ENCODE measurements at places on chromosomes 12 and 14. TPM values are rescaled to one million over a fixed set of nuclear protein-coding genes. Genes with fewer than 3 reads are reported as not detected.
A peak's percentile ranks its signal among the peaks of the same experiment; 100 is the strongest.

DNA sequence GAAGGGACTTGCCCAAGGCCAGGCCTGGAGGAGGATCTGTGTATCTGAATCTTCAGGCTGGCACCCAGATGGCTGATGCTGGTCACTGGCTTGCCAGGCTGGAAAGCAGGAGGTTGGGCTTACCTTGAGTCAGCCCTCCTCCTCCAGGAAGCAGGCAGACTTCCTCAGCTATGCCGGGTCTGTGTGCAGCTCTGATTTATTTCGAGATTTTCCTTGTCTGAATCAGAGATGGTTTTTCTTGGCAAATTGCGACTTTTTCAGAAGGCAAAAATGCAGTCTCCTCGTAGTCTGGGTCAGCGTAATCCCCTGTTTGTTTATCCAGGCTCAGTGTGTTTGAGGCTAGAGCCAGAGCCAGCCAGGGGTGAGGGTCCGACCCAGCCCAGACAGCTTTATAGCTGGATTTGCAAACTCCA, 48.9 kb downstream of the SMOC1 start:
- H3K4me1 ChIP-seq: no peaks in the 10 kb centered on the region
- peaks cover 28% of the 10 kb centered on the region for H3K27me3 ChIP-seq
- no peaks in the 10 kb centered on the region for H3K36me3 ChIP-seq
- H3K4me3 ChIP-seq: no peak overlapping the region
- H3K27ac ChIP-seq: no peak overlapping the region

- no peak for DNase-seq
- no peak overlapping the region for H3K27ac ChIP-seq
- no peaks in the 10 kb centered on the region for H3K4me1 ChIP-seq
- H3K4me3 ChIP-seq: no peak overlapping the region
These were observed 225.7 kb downstream of the TMTC2 start for GRCh38 chr12:82912406-82912805.

DNA sequence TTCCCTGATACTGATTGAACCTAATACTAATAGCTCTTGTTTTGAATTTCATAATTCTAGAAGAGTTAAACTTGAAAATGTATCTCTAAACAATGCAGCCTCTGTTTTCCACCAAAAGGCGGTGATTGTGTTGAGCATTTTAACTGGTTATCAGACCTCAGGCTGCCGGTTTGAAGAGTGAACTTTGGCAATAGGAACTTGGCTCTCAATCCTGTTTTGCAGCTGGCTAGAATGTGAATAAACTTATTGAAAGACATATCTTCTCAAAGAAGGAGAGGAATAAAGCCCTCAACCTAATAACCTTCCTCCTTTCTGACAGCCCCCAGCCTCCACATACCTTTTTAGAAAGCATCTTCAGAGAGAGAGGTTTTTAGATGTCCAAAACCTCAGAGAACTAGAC, 105.4 kb downstream of the SRGAP1 start:
- H3K36me3 ChIP-seq: no peaks in the 10 kb centered on the region
- DNase-seq: no peak
- no peaks in the 10 kb centered on the region for H3K4me1 ChIP-seq
- no peak overlapping the region for H3K27ac ChIP-seq

DNA sequence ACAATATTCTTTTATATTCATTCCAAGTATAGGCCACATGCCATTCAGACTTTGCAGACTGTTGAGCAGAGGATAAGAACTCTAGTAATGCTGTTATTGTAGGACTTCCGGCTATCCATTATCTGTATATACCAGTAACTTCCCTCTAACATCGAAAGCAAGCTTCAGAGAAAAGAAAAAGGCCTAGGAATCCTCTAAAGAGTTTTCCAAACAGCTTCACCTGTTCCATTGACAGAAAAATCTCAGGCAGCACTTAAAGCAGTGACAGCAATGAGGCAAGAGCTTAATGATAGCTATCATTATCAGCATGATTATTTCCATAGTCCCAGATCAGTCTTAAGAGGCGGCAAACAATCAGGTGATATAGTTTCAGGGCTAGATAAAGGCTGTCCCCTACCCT, 1.8 kb downstream of the CPNE8 start:
- no peak overlapping the region for H3K27ac ChIP-seq
- peaks cover 30% of the 10 kb centered on the region for H3K4me1 ChIP-seq
- no peaks in the 10 kb centered on the region for H3K36me3 ChIP-seq
- peak overlapping the region; percentile 86 for H3K4me3 ChIP-seq
- peaks cover 19% of the 10 kb centered on the region for H3K27me3 ChIP-seq
- no peak for DNase-seq

DNA sequence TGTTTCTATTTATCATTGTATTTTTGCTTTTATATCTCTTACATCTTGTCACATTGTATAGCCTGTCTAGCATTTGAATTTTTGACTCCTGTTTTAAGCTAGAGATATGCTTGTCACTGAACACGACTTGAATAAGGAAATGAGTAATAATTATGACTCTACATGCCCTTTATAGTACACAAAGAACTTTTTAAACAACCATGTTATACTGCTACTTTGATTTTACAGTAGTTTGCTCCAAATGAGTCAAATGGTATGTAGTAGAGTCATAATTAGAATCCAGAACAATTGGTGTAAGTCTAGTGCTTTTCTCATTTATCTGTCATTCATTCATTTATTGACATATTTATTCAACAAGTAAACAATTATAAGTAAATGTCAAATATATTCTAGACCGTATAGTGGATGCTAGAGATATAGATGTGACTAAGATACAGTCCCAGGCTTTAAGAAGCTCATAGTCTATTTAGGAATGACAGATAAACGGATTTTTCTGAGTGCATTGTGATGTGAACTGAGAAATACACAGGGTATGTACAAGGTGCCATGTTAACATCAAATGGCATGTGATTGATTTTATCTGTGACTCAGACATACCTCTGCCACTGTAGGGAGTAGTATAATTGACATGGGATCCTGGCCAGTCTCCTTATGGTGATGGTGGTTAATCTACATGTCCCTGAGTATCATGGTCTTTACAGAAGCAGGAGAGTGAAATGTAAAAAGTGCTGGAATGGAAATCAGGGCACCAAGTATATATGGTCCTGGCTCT, 799.7 kb downstream of the DIO2 start:
- DNase-seq: no peak
- no peaks in the 10 kb centered on the region for H3K36me3 ChIP-seq

NOVA1 gene
- not detected for total RNA-seq

CAPZA3 gene
- not detected for total RNA-seq

TAS2R9 gene
- not detected for total RNA-seq

DNA sequence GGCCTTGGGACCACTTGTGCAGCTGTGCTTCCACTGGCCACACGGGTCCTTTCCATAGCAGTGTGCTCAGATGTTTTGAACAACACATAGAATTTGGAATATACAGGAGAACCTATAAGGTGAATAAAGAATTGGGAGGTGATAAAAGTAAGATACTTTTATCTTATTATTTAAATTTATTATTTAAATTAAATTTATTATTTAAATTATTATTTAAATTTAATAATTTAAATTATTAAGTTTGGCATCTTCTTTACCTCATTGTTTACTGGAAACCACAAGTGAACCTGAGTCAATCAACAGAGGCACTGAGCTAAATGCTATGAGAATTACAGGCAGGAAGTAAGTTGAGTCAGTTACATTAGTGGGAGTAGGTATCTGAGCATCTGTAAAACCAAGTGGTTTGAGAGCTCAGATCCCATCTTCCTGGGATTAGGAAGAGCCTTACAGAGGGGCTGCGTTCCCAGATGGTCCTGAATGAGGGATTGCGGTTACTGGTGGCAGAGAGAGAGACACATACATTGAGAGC, 103.1 kb downstream of the ESR2 start:
- no peak overlapping the region for H3K4me3 ChIP-seq
- no peak for DNase-seq
- H3K36me3 ChIP-seq: peaks cover 54% of the 10 kb centered on the region
- no peak overlapping the region for H3K27ac ChIP-seq

TMEM63C gene
- total RNA-seq: 1.5 TPM

MAX gene
- 135 TPM for total RNA-seq

KRT82 gene
- total RNA-seq: not detected

TPPP2 gene
- not detected for total RNA-seq

DNA sequence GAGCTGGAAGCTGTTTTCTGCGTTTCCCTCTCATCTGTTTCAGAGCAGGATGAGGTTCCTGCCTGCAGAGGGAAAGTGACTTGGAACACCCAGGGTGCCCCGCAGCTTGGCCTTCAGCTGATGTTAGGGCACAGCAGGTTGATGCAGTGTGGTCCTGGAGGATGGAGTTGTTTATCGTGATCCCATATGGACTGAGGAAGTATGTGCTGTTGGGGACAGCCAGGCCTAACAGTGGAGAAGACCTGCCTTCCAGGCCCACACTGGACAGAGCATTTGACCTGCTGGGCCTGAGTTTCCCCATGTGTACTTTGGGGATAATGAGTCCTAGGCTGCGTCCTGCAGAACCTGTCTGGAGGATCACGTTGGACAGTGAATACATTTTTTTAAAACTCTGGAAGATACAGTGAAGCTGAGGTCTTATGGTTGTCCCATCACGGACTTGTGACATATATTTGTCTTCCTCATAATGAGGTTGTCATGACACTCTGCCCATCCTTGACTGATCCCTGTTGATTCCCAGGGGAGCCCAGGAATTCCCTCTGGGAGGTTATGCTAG, 12.8 kb downstream of the SERPINA1 start:
- no peak for DNase-seq
- H3K4me1 ChIP-seq: peaks cover 2% of the 10 kb centered on the region
- no peak overlapping the region for H3K27ac ChIP-seq
- peaks cover 4% of the 10 kb centered on the region for H3K27me3 ChIP-seq
- H3K4me3 ChIP-seq: no peak overlapping the region

DNA sequence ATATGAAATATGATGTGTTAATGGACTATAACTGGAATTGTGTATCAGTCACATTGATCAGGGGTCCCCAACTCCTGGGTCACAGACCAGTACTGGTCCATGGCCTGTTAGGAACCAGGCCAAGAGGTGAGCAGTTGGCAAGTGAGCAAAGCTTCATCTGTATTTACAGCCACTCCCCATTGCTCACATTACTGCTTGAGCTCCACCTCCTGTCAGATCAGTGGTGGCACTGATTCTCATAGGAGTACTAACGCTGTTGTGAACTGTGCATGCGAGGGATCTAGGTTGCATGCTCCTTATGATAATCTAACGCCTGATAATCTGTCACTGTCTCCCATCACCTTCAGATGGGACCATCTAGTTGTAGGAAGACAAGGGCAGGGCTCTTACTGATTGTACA, 72.3 kb downstream of the CDK17 start:
- no peak overlapping the region for H3K27ac ChIP-seq
- H3K27me3 ChIP-seq: no peaks in the 10 kb centered on the region
- DNase-seq: no peak
- H3K4me1 ChIP-seq: peaks cover 37% of the 10 kb centered on the region
- H3K4me3 ChIP-seq: no peak overlapping the region
- peaks cover 54% of the 10 kb centered on the region for H3K36me3 ChIP-seq

KRR1 gene
- total RNA-seq: 67.2 TPM
